ENCODE measurements at places on chromosomes 1 and 21.

GRCh38 chr1:229088711-229089110, 182.2 kb upstream of the RAB4A start:
- no peak for DNase-seq

DNA sequence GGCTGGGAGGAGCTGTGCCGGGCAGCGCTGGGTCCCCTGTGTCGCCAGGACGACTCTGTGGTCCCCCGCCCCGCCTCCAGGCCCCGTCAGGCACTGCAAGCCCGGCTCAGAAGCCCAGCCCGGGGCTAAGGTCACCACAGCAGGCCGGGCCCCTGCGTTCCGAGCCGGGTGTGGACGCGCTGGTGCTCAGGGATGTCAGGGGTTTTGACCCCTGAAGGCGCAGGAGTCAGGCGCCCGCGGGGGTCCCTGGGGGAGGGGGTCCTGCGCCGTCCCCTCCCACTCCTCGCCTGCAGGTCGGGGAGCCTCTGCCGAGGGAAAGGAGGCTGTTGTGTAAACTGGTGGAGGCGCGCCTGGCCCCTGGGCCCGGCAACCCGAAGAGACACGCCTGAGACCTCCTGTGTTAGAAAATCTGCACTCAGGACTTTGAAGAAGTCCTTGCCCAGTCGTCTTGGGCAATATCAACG, 23.7 kb upstream of the TMEM54 start:
- no peak for DNase-seq

- no peak for DNase-seq
Measured at GRCh38 chr1:220902916-220903315, 23.7 kb downstream of the HLX start.

GRCh38 chr1:94411237-94411636, 7.0 kb upstream of the ABCD3 start:
- DNase-seq, result no peak

- no peak for DNase-seq
Measured at GRCh38 chr1:236893626-236894545, 98.8 kb downstream of the MTR start.

Data from NCI-H1436 (cell line).